ENCODE measurements at places on chromosomes 16 and 17. TPM values are rescaled to one million over a fixed set of nuclear protein-coding genes. Genes with fewer than 3 reads are reported as not detected.
A peak's percentile ranks its signal among the peaks of the same experiment; 100 is the strongest.

- DNase-seq = peak; percentile 25
Observed at GRCh38 chr17:8153031-8153451, 837 bp upstream of the PER1 start.

The MEIOC gene
- total RNA-seq = 0.31 TPM

- no peak for DNase-seq
Observed at GRCh38 chr16:16166949-16167348, 56.3 kb downstream of the ABCC6 start.

The WDR90 gene
- total RNA-seq = 78.4 TPM

DNA sequence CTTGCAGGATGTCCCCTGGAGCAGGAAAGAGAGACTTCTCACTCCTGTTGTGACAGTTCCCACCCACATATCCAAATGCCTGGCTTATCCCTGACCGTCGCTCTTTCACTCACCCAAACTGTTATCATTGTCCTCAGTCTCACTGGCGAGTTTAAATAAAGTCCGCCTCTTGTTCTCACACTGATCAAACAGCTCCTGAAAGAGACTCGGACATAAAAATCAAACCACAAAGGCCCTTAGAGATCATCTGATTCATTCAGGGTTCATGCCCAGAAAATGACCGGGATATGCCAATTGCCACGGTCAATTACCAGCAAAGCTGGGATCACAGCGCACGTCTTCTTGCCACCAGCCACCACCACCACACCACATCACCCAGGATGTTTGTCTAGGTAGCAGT lies 19.9 kb downstream of the GGA3 start:
- DNase-seq = no peak

The MAF gene
- 36.7 TPM for total RNA-seq

The TEX14 gene
- 0.11 TPM for total RNA-seq

The TUBB3 gene
- total RNA-seq = 0.31 TPM

- DNase-seq = no peak
Observed at GRCh38 chr17:75245011-75245410, 16.4 kb downstream of the GGA3 start.

- DNase-seq = no peak
Observed at GRCh38 chr17:37092071-37092470, 143.3 kb downstream of the AATF start.

DNA sequence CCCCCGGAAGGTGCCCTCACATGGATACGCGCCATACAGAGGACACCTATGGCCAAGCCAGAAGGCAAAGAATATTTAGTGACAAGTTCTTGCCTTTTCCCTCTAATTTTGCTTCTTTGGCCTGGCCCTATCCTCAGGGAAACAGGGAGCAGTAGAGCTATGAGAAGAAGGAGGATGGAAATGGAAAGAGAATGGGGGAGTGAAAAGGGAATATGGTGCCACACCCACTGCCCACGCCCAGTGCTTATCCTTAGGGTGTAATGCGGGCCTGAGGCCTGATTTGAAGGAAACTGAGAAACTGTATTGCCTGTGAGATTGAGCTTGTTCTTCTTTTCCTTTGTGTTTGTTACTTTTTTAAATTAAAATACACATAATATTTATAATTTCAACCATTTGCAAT lies 255.1 kb downstream of the HS3ST3A1 start:
- DNase-seq = no peak

DNA sequence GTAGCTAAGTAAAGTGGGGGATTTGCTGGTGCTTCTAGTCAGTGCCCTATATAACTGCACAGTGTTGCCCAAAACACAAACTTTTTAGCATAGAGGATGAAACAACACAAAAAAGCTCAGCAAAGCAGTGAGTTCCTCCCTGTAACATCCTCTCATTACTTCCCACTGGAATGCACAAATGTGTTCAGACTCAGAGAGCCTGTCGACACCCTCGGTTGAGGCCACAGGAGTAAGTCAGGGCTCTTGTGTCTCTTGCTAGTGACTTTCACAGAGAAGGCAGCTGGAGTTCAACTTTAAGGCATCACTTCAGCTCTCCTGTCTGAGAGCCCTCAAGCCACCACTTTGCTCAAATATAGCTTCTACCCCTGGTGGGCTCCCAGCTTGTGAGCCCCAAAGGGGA lies 107.2 kb upstream of the NETO2 start:
- no peak for DNase-seq

- DNase-seq = no peak
Observed at GRCh38 chr17:17883801-17884200, 47.0 kb upstream of the SREBF1 start.

- no peak for DNase-seq
Observed at GRCh38 chr16:2985893-2986355, 5.7 kb upstream of the PKMYT1 start.

DNA sequence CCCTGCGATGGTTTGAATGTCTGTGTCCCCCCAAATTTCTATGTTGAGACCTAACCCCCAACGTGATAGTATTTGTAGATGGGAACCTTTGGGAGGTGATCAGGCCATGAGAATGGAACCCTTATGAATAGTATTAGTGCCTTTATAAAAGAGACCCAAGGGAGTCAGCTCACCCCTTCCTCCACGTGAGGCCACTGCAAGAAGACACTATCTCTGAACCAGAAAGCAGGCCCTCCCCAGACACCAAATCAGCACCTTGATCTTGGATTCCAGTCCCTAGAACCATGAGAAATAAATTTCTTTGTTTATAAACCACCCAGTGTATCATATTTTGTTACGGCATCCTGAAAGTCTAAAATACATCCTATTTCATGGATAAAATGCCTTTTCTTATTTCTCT lies 64.4 kb upstream of the LRRC37A3 start:
- DNase-seq = no peak

DNA sequence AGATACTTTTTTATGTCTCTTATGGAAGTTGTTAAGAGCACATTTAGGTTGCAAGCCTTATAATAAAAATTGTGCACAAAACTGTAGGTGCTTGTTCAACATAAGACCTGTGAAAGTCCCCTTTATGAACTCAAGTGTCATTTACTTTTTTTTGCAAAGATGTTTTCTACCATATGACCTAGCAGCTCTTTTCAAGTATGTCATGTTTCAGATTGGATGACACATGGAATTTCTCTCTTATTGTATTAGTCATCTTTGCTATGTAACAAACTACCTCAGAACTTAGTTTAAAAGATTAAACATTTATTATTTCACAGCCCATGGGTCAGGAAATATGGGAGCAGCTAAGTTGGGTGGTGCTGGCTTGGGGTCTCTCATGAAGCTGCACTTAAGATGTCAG lies 57.9 kb downstream of the PHKB start:
- no peak for DNase-seq

GRCh38 chr16:660459-661183 lies 7.3 kb upstream of the RHOT2 start:
- peak; percentile 35 for DNase-seq

The HBZ gene
- total RNA-seq = not detected
